ENCODE measurements at places on chromosomes 5 and 9.

GRCh38 chr9:82538634-82539033 is 524.3 kb downstream of the RASEF start:
- no peak for DNase-seq

- DNase-seq, result peak; percentile 19
Observed at GRCh38 chr5:178624631-178625546, 2.0 kb downstream of the CLK4 start.

GRCh38 chr5:74638544-74638969 is 2.0 kb downstream of the ENC1 start:
- peak; percentile 52 for DNase-seq

- DNase-seq, result peak; percentile 30
Observed at GRCh38 chr9:118643118-118643517, 726.1 kb downstream of the BRINP1 start.

DNA sequence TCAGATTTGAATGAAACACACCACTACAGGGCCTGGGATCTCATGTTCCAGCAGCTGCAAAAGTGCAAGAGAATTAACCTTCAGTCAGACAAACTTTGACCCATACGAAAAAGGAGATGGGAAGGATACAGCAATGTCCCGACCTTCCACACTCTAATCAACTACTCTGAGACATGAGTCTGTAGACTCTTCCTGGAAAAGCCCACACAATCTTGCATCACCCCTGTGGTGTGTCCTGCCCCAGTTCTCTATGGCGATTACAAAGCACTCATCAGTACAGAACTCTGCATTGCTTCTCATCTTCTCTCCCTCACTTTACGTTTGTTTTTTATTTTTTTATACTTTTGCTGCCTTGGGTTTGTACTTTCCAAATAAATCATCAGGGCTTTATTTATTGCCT is 241.0 kb upstream of the KIF2A start:
- DNase-seq, result no peak

DNA sequence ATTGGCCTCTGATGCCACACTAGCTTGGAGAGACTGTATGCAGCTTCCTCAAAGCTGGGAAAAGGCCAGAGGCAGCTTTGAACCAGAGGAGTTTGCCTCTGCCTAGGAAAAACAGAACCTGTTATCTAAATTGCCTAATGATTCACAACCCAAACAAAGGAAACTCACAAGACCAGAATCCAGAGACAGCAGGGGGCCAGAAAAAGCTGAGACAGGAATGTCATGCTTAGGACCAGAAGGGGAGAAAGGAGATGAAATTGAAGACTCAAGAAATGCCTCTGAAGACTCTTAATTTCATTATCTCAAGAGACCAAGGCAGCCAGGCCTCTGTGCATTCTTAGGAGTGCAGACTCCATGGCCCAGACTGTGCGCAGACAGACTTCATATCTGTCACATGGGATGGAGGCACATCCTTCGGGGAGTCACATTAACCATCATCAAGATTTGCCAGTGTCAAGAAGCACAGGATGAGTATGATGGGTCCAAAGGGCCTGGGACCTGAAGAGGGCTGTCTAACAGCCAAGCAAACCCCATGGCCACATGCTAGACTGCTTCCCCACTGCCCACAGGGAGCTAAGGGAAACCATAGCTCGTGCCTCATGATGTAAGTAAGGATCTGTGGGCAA is 57.3 kb downstream of the ARSB start:
- peak; percentile 93 for DNase-seq

DNA sequence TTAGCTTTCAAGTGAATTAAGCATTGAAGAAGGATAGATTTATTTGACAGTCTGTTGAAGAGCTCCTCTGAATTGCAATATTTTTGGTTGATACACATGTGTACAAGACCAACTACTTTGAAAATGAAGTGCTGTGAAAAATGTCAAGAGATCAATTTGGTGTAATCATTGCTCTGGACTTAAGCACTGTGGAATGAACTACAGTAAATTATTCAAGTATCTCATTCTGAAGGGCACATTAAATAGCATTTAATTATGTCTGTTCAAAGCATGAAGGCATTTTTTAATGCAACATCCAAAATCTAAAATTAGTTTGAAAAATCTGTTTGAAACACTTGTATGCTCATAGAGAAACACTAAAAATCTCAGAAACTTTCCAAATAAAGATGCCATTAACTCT is 107.5 kb downstream of the CDH18 start:
- DNase-seq, result no peak

DNA sequence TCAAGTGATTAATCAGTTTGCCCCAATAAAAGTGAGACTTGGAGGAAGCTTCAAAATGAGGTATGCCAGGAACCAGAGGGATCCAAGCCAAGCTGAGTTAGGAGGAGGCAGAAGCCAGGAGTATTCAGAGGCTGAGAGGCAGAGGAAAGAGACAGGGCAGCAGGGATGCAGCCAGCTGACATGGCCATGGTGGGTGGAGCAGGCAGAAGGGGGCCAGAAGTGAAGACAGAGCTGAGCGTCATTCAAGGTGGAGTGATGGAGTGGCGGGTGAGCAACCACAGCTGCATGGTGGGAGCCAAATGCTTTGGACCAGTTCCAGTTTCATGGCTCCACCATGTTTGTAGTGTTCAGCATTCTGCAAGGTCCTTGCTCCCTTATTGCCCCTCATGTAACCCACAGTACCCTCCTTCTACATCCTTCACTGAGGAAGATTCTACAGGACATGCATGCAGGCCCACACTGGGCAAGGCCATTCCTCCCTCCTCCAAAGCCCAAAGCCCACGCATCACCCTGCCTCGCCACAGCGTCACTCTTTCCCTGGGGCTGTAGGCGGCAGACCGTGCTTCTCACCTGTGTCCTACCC is 100.6 kb downstream of the FSTL4 start:
- no peak for DNase-seq

GRCh38 chr9:94931036-94931633 is 204.6 kb downstream of the AOPEP start:
- DNase-seq, result no peak

DNA sequence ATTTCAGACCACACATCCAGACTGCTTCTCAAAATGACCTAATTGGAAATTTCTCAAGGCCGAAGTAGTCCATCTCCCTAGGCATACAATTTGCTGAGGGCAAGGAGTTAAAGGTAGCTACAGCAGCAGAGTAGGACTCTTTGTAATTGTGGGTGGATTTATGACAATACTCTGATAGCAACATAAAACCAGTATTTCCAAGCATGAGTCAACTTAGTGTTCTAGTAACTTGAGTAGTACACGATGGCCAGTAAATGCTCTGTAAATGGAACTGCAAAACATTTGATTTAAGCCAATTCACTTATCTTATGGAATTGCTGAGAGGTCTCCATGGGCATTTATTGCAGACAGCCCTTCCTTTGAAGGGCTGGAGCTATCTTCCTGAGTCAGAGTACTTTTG is 352.2 kb downstream of the PLK2 start:
- DNase-seq, result peak; percentile 30

DNA sequence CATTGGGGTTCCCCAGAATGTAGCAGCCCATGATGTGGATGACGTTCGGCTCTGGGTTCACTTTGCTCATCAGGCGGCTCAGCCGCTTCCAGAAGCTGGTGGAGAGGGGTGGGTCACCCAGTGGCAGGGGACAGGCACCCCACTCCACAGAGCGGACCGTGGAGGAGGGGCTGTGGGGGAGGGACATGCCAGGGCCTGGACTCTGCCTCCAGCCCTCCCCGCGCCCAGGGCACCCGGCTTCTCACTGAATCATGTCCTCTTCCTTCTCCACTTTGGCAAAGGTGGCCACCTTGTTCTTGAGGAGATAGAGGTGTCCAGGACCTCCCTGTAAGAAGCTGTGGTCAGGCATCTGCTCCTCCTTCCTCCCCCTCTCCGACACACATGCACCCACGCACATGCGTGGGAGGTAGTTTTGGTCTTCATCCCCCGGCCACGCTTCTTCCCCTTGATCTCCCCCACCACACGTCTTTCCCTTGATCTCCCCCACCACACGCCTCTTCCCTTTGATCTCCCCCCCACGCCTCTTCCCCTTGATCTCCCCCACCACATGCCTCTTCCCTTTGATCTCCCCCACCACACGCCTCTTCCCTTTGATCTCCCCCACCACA is 8.9 kb upstream of the ENTPD8 start:
- DNase-seq, result no peak

- DNase-seq, result peak; percentile 10
Observed at GRCh38 chr5:74310386-74310785, 330.1 kb downstream of the ENC1 start.

DNA sequence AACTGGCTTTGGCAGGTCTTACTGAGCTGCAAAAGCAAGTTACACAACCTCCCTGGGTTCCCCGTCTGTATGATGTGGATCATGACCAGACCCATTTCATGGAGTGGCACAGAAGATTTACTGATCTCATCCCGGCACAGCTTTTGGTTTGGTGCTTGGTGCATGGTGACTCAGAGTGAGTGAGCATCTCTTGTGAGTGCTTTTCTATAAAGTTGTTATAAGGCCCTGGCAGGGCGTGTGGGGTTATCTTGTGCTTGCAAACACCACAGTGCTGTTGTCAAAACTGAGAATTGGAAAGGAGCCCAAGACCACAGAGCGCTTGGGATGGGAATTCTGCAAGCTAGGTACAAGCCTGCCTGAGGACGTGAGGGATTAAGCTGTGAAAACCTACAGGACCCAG is 425.2 kb downstream of the GADD45G start:
- DNase-seq, result no peak

DNA sequence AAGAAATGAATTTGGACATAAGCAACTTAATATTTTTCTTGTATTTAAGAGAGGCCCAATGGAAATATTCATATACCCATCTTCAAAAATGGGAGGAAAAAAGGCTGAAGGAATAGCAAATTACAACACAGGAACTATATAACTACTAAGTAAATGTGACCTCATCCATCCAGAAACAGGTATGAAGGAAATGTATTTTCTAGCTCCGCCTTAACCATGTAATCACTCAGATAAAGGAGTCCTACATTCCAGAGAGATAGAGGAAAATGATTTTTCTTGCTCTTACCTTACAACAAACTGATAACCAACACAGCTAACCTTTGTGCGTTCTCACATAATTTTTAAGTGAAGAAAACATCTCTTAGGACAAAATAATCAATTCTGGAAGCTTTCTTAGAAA is 96.5 kb downstream of the NR6A1 start:
- no peak for DNase-seq

- peak; percentile 43 for DNase-seq
Observed at GRCh38 chr9:136138566-136138965, 19.9 kb upstream of the TMEM250 start.

- DNase-seq, result no peak
Observed at GRCh38 chr9:134919303-134919702, 1.6 kb upstream of the FCN1 start.

DNA sequence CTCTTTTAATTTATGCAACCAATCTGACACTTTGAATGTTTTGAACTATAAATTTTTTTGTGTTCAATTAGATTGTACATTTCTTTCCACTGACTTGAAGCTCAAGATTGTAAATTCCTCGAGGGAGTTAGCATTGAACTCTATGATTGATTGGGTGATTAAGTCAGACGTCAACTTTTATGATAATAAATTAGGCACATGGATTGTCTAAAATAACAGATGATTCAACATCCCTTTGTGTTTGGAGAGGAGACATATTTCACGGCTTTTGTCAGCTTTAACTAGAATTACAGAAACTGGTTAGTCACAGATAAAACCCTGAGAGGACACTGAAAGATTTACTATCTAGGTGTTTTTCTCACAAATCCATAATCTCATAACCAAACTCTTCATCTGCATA is 32.7 kb upstream of the TXNDC8 start:
- no peak for DNase-seq

DNA sequence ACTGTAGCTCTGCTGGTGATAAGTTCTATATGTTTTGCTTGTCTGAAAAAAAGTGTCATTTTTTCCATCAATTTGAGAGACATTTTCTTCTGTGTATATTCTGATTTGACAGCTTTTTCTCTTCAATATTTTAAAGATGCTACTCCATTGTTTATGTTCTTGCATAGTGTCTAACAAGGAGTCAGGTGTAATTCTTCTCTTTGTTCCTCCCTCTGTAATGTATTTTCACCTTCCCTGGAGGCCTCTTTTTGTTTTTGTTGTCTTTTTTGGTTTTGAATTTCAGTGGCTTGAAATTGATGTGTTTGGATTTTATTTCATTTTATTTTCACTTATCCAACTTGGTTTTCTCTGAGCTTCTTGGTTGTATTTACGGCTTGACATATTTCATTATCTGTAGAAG is 75.8 kb downstream of the ADCY2 start:
- no peak for DNase-seq

GRCh38 chr5:51996356-51996861 is 613.2 kb downstream of the ISL1 start:
- no peak for DNase-seq

DNA sequence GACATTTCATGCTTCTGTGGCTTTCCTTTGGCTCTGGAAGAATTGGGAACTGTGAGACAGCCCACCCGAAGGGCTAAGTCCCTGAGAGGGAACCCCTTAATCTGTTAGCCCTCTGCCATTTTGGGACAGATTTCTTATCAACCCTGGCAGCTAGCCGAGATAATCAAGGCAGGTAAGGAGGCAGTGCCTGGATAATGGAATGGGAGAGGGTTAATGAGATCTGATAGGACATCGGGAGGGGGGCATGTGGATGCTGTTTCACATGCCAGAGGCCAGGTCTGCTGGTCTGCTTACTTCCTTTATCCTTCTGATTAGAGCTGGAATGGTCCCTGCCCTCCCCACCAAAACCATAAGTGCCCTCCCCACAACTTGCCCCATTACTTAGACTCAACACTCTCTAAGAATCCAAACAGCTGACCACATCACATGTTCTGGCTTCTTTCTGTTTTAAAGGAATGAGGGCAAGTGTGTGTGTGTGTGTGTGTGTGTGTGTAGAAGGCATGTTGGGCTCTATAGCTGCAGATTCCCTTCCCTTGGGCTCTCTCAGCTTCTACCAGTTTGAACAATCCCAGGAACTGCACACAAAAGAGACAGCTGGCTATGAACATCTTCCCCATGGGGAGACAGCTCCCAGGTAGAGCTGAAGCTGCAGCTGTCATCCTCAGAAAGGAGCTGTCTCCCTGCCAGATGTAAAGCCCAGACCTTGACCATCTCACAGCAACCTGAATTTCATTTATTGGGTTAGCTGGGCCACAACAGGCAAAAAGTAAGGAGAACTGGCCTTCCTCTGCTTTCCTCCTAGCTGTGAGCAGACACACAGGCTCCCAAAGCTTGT is 221.3 kb downstream of the PIK3R1 start:
- DNase-seq, result peak; percentile 56

- no peak for DNase-seq
Observed at GRCh38 chr5:36726767-36727166, 120.4 kb downstream of the SLC1A3 start.

All from choroid plexus epithelial cell (primary cell).